CD8-positive, alpha-beta memory T cell (primary cell): ENCODE measurements at places on chromosomes 12 and 14.

DNA sequence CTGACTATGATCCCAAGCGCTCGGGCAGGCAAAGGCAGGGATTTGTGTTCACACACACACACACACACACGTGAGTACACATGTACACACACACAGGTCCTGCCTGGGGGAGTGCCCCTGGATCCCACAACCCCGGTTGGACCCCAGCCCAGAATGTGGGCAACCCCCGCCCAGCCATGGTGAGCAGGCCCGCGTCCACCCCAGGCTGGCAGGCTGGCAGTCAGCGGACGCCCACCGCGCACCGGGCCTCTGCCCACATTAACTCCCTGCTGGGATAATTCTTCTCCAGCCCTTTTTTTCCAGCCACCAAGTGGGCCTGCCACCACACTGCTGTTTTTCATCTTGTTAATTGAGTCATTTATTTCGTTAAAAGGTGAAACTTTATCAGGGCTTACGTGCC lies 256.2 kb downstream of the BCL11B start:
- DNase-seq = no peak

GRCh38 chr12:72256725-72257124 lies 15.4 kb upstream of the TRHDE start:
- DNase-seq = no peak

DNA sequence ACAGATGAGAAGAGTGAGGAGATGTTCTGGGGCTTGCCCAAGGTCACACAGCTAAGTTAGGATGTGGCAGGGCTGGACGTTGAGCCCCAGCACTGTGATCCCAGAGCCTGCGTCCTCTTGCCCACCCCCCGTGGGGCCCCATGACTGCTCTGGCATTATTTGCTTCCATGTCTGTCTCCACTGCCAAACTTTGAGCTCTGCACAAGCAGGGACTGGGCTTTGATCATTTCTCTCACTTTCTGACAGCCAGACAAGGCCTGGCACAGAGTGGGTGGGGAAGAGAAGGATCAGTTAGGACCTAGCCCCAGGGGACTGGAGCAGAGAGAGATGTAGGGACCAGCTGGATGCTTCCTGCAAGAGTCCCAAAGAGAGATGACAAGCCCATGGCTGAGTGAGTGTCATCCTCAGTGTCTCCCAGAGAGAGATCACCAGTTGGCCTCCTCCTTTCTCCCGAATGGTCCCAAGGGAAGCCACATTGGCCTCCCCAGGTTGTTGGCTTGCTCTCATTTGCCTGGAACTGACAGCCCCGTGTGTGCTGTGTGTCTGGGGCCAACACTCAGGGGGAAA lies 126.7 kb upstream of the PWP1 start:
- DNase-seq = no peak

GRCh38 chr12:70487440-70487839 lies 121.3 kb downstream of the KCNMB4 start:
- DNase-seq = no peak

GRCh38 chr12:125684968-125685790 lies 619.9 kb downstream of the AACS start:
- DNase-seq = no peak

GRCh38 chr12:44155358-44155757 lies 319.5 kb downstream of the TMEM117 start:
- no peak for DNase-seq

- no peak for DNase-seq
Observed at GRCh38 chr14:33836900-33837577, 113.8 kb downstream of the EGLN3 start.
